Left lung (tissue), 14 donors: ENCODE measurements at places on chromosomes 13 and 19. TPM values are rescaled to one million over a fixed set of nuclear protein-coding genes. Genes with fewer than 3 reads are reported as not detected.

Gene ZNF66
- total RNA-seq = 7.8 TPM

Gene CLDND2
- total RNA-seq = 1.6 TPM

Gene GATAD2A
- total RNA-seq = 66.3 TPM

Gene CDX2
- total RNA-seq = not detected

Gene IGFL1
- 0.35 TPM for total RNA-seq

Gene SWSAP1
- total RNA-seq = 3.2 TPM

Gene C13orf42
- total RNA-seq = 0.16 TPM

- peak overlapping the region; percentile 95 for H3K4me3 ChIP-seq
- H3K36me3 ChIP-seq = no peaks in the 10 kb centered on the region
- no peaks in the 10 kb centered on the region for H3K27me3 ChIP-seq
- H3K4me1 ChIP-seq = peaks cover 31% of the 10 kb centered on the region
- H3K27ac ChIP-seq = no peak overlapping the region
- no peak for DNase-seq
Measured at GRCh38 chr19:19662344-19662743, 1.1 kb downstream of the ATP13A1 start.

DNA sequence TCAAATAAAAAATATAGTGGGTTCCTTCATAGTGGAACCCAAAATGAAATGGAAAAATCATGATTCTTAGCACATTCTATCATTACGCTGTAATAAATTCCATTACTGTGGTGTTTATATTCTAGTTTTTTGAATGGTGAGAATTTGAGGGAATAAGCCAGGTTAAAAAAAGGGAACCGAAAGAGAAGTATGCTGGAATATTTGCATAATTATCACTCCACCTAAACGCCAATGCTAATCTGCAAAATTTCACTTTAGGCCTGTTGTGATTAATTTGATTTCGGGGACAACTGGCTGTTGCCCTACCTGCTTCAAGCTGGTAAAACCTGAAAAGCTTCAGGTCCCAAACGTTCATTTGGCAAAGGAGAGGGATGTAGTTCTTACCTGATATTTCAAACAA, 32.1 kb upstream of the SCEL start:
- DNase-seq = no peak
- no peaks in the 10 kb centered on the region for H3K36me3 ChIP-seq
- H3K27me3 ChIP-seq = no peaks in the 10 kb centered on the region

GRCh38 chr13:98295371-98295770, 118.3 kb upstream of the RNF113B start:
- no peak overlapping the region for H3K4me3 ChIP-seq
- DNase-seq = no peak
- peaks cover 22% of the 10 kb centered on the region for H3K4me1 ChIP-seq
- H3K27ac ChIP-seq = no peak overlapping the region
- no peaks in the 10 kb centered on the region for H3K36me3 ChIP-seq
- H3K27me3 ChIP-seq = no peaks in the 10 kb centered on the region

- no peak overlapping the region for H3K4me3 ChIP-seq
- H3K4me1 ChIP-seq = peaks cover 53% of the 10 kb centered on the region
- no peak for DNase-seq
- peaks cover 10% of the 10 kb centered on the region for H3K36me3 ChIP-seq
Measured at GRCh38 chr19:35037716-35038622, 3.6 kb upstream of the HPN start.

GRCh38 chr13:77042566-77043177, 15.7 kb upstream of the FBXL3 start:
- peak overlapping the region; percentile 2 for H3K27ac ChIP-seq
- H3K4me1 ChIP-seq = no peaks in the 10 kb centered on the region
- no peak for DNase-seq
- no peak overlapping the region for H3K4me3 ChIP-seq

GRCh38 chr13:114017028-114017630, 43.3 kb upstream of the C13orf46 start:
- no peak overlapping the region for H3K27ac ChIP-seq
- no peak overlapping the region for H3K4me3 ChIP-seq
- peak; percentile 61 for DNase-seq
- H3K27me3 ChIP-seq = no peaks in the 10 kb centered on the region

DNA sequence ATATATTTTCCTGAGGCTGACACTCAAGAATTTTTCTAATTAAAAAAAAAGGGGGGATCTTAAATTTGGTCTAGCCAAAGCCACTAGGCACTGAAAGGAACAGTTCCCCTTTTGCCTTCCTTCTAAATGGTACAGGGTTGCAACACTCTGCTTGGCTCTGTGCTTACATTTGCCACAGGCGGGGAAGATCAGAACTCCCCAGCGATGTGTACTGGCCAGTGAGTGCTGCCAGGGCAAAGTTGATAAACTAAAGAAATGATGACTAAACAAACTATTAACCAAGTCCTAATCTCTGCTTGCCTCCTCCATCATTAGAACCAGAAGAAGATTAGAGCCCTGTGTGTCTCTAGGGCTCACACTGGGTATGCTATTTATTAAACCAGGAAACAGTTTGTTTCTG, 75.3 kb upstream of the SCEL start:
- H3K4me1 ChIP-seq = peaks cover 21% of the 10 kb centered on the region
- no peak overlapping the region for H3K4me3 ChIP-seq
- H3K27me3 ChIP-seq = no peaks in the 10 kb centered on the region
- no peak overlapping the region for H3K27ac ChIP-seq
- DNase-seq = no peak
- no peaks in the 10 kb centered on the region for H3K36me3 ChIP-seq

- H3K36me3 ChIP-seq = peaks cover 47% of the 10 kb centered on the region
- H3K4me1 ChIP-seq = no peaks in the 10 kb centered on the region
- no peaks in the 10 kb centered on the region for H3K27me3 ChIP-seq
- no peak overlapping the region for H3K4me3 ChIP-seq
- H3K27ac ChIP-seq = no peak overlapping the region
Measured at GRCh38 chr19:38143847-38144246, 80.2 kb downstream of the DPF1 start.

- no peaks in the 10 kb centered on the region for H3K27me3 ChIP-seq
- no peaks in the 10 kb centered on the region for H3K36me3 ChIP-seq
- no peaks in the 10 kb centered on the region for H3K4me1 ChIP-seq
Measured at GRCh38 chr13:49898792-49899191, 37.3 kb downstream of the SPRYD7 start.

- H3K4me3 ChIP-seq = no peak overlapping the region
- H3K27me3 ChIP-seq = no peaks in the 10 kb centered on the region
- H3K27ac ChIP-seq = no peak overlapping the region
- peaks cover 45% of the 10 kb centered on the region for H3K4me1 ChIP-seq
- no peak for DNase-seq
- H3K36me3 ChIP-seq = no peaks in the 10 kb centered on the region
Measured at GRCh38 chr19:51637362-51637978, 7.3 kb upstream of the SIGLEC5 start.

DNA sequence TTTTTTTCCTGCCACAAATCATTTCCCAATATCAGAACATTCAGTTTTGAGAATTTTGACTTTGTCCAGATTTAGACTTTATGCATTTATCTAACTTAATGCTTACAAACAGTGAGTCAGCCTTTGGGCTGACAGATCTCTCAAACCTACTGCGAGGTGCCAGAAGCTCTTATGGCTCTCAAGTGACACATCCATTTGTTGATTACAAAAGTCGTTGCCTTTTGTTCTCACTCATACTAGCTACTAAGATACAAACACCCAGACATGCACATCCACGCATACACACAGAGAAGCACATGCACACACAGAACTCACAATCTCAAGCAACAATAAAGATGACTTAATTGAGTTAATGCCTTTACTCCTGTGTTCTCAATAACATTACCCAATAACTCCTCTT, 1147.5 kb downstream of the DIAPH3 start:
- H3K36me3 ChIP-seq = no peaks in the 10 kb centered on the region
- H3K4me3 ChIP-seq = no peak overlapping the region
- H3K27ac ChIP-seq = no peak overlapping the region
- no peaks in the 10 kb centered on the region for H3K4me1 ChIP-seq
- H3K27me3 ChIP-seq = no peaks in the 10 kb centered on the region

GRCh38 chr13:39397896-39398265, 205.1 kb downstream of the LHFPL6 start:
- H3K4me3 ChIP-seq = no peak overlapping the region
- no peaks in the 10 kb centered on the region for H3K27me3 ChIP-seq
- no peaks in the 10 kb centered on the region for H3K4me1 ChIP-seq
- no peak for DNase-seq
- no peak overlapping the region for H3K27ac ChIP-seq
- H3K36me3 ChIP-seq = no peaks in the 10 kb centered on the region

GRCh38 chr19:23283925-23284324, 33.7 kb upstream of the ZNF724 start:
- DNase-seq = no peak
- H3K4me1 ChIP-seq = no peaks in the 10 kb centered on the region
- no peaks in the 10 kb centered on the region for H3K36me3 ChIP-seq
- H3K4me3 ChIP-seq = no peak overlapping the region
- no peaks in the 10 kb centered on the region for H3K27me3 ChIP-seq

DNA sequence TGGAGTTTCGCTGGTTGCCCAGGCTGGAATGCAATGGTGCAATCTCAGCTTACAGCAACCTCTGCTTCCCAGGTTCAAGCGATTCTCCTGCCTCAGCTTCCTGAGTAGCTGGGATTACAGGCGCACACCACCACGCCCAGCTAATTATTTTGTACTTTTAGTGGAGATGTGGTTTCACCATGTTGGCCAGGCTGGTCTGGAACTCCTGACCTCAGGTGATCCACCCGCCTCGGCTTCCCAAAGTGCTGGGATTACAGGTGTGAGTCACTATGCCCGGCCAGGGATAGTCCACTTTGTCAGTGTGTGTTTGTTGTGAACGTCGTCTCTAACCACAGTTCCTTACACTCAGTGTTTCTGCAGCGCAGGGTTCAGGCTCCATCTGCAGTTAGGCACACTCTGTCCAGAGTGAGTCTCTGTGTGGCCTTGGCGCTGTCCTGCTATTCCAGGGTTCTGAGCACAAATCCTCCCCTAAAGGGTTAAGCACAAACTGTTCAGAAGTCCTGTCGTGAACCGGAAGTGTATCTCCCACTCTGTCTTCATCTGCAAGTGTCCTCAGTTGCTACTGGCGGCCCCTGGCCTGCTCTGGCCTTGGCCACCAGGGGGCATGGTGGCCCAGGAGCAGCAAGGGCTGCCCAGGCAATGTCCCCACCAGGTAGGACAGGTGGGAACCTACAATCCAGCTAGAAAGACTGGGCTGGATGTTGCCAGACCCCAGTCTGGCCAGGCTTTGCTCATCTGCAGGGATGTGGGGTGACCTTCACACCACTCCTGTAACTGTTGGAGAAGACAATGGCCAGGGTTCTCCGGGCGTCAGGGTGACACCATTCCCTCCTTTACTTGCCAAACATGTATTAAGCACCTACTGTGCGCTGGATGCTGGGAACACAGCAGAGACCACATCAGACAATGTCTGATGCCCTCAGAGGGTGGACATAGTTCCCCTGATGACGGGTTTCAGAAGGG, 38.8 kb upstream of the GATAD2A start:
- H3K4me3 ChIP-seq = no peak overlapping the region
- peaks cover 35% of the 10 kb centered on the region for H3K4me1 ChIP-seq
- H3K27me3 ChIP-seq = no peaks in the 10 kb centered on the region
- H3K36me3 ChIP-seq = no peaks in the 10 kb centered on the region
- no peak overlapping the region for H3K27ac ChIP-seq

DNA sequence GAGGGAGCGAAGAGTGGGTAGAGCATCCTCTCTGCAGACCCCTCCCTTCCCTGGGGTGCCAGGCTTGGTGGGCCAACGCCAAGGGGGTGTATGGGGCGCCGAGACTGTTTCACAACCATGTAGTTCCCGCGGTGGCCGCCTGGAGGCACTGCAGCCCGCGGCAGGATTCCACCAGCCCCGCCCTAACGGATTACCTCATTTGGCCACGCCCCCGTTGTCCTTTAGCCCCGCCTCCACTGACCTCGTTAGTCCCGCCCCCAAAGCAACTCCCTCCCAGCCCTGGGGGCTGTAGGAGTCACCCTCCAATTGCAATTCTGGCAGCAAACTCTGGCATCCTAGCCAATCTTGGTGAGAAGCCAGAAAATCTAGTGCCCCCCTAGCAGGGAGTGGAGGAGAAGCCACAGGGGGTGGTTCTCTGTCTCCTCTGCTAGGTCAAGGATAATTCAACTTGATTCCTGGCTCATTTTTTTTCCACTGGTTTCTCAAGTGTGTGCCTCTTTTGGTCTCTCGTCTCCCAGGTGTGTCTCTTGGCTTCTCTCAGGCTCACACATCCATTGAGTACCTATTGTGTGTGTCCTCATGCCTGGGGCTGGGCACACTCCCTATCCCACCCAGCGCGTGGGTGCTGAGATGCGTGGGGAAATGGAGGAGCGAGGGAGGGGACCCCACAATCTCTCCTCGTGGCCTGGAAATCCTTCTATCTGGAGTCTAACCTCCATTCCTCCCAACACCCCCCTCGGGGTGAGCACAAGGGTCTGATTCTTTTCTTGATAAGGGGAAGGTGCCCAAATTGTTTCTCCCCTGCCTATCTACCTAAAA, 2.0 kb downstream of the OLFM2 start:
- DNase-seq = peak; percentile 47
- no peaks in the 10 kb centered on the region for H3K36me3 ChIP-seq
- no peak overlapping the region for H3K4me3 ChIP-seq

GRCh38 chr13:22893204-22893603, 287.6 kb upstream of the SGCG start:
- H3K27ac ChIP-seq = no peak overlapping the region
- DNase-seq = no peak
- no peaks in the 10 kb centered on the region for H3K4me1 ChIP-seq
- H3K27me3 ChIP-seq = no peaks in the 10 kb centered on the region
- H3K36me3 ChIP-seq = no peaks in the 10 kb centered on the region

GRCh38 chr13:102700088-102701031, 5.5 kb upstream of the METTL21C start:
- no peaks in the 10 kb centered on the region for H3K4me1 ChIP-seq
- no peaks in the 10 kb centered on the region for H3K36me3 ChIP-seq
- H3K27me3 ChIP-seq = no peaks in the 10 kb centered on the region
- no peak overlapping the region for H3K4me3 ChIP-seq
- DNase-seq = no peak

GRCh38 chr13:75258159-75258782, 223.7 kb downstream of the TBC1D4 start:
- no peak overlapping the region for H3K27ac ChIP-seq
- no peaks in the 10 kb centered on the region for H3K36me3 ChIP-seq
- no peak overlapping the region for H3K4me3 ChIP-seq
- DNase-seq = peak; percentile 53
- no peaks in the 10 kb centered on the region for H3K27me3 ChIP-seq

GRCh38 chr13:43797869-43798268, 11.1 kb upstream of the ENOX1 start:
- no peaks in the 10 kb centered on the region for H3K36me3 ChIP-seq
- no peak overlapping the region for H3K27ac ChIP-seq
- DNase-seq = no peak
- H3K27me3 ChIP-seq = no peaks in the 10 kb centered on the region
- no peak overlapping the region for H3K4me3 ChIP-seq
- no peaks in the 10 kb centered on the region for H3K4me1 ChIP-seq

DNA sequence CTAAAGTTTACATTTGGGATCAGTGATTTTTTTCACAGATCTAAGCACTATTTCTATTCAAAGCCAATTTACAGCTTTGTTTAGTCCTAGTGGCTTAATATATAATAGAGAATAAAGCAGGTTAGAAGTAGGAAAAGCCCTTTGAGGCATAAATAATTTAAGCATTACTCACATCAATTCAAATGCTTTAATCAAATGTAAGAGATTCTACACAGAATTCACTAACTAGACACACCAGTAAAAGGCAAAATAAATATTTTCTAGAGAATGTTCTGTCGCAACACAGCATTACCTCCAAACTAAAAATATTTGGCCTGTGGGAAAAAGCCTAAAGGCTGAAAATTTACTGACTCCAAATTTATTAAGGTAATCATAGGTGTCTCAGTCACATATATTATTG, 31.3 kb downstream of the KCTD12 start:
- H3K4me1 ChIP-seq = peaks cover 3% of the 10 kb centered on the region
- no peak overlapping the region for H3K4me3 ChIP-seq
- no peaks in the 10 kb centered on the region for H3K36me3 ChIP-seq
- no peak for DNase-seq
- H3K27ac ChIP-seq = no peak overlapping the region

- DNase-seq = no peak
- H3K27me3 ChIP-seq = no peaks in the 10 kb centered on the region
- H3K4me1 ChIP-seq = no peaks in the 10 kb centered on the region
- no peak overlapping the region for H3K4me3 ChIP-seq
Measured at GRCh38 chr13:26095338-26095737, 43.5 kb upstream of the SHISA2 start.
